ENCODE measurements at places on chromosomes 13 and 19.

DNA sequence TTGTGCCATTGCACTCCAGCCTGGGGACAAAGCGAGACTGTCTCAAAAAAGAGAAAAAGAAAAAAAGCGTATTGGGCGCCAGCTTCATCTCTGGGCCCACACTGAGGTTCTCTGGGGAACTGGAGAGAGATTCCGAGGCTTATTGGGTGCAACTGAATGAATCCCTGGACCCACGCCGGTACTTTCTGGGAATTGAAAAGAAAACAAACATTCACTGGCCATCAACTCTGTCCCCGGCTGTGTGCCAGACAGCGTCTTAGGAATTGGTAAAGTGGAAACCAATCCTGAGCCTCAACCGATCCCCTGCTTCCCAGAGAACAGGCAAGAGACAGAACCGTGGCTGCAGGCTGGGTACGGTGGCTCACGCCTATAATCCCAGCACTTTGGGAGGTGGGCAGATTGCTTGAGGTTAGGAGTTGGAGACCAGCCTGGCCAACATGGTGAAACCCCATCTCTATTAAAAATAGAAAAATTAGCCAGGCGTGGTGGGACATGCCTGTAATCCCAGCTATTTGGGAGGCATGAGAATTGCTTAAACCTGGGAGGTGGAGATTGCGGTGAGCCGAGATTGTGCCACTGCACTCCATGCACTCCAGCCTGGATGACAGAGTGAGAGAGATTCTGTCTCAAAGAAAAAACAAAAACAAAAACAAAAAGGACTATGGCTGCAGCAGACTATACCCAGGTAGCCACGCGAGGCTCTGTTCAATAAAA, 8.6 kb downstream of the ANO8 start:
- no peak for DNase-seq

- no peak for DNase-seq
Measured at GRCh38 chr13:68257111-68257842, 1027.1 kb upstream of the PCDH9 start.

- DNase-seq, result no peak
Measured at GRCh38 chr13:31477961-31478360, 261.4 kb upstream of the RXFP2 start.

DNA sequence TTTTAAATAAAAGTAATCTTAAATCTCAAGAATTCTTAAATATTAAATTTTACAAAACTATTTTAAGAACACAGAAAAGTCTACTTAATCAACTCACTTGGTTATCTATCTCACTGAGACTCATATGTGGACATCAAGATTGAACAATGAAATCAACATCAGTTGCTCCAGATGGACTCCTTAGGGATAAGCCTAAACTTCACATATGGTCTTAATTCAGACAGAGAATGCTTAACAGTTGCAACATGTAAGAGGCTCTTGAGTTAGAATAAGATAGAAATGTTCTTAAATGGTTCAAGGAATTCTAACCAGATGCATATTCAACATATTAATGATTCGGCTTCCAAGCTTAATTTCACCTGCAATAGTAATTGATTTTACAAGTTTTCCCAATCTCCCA, 1730.9 kb downstream of the PCDH9 start:
- DNase-seq, result no peak

DNA sequence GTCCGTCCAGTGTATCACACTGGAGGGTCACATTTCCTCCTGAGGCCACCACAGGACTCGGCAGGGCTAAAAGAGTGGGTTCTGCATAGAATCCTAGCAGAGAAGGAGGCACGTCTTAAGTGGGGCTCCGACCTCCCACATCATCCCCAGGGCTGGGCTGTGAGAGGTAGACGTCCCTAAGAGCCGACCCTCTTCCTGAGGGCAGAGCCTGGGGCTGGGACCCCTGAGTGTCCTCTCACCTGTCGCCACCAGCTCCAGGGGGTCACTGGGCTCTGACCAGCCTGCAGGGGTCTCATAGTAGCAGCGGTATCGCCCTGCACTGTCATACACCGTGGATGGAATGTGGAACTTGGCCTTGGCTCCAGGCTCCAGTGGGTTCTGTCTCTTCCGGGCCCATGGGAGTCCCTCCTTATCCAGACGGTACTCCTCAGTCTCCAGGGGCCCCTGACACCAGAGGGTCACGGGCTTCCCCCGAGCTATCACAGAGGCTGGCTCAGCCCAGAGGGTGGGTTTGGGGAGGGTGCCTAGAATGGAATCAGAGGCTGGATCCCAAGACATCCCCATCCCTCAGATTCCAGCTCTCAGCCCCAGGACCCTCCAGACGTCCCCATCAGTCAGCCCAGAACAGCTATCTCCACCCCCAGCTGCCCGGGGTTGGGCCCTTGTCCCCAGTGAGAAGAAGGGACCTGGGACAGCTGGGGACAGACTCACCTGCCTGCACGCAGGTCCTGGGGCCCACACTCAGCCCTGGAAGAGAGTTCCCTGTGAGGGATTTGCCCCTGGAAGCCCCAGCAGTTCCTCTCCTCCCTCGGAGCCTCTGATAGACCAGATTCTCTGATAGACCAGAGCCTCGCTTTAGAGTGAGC, 590 bp downstream of the LILRB5 start:
- DNase-seq, result peak; percentile 55

- DNase-seq, result no peak
Measured at GRCh38 chr13:30851697-30852096, 54.4 kb upstream of the MEDAG start.

GRCh38 chr13:74266861-74267260, 132.7 kb upstream of the KLF12 start:
- DNase-seq, result no peak

GRCh38 chr13:76860706-76861105, 25.5 kb downstream of the KCTD12 start:
- DNase-seq, result no peak

GRCh38 chr19:51375504-51376221, 3.2 kb upstream of the NKG7 start:
- no peak for DNase-seq

DNA sequence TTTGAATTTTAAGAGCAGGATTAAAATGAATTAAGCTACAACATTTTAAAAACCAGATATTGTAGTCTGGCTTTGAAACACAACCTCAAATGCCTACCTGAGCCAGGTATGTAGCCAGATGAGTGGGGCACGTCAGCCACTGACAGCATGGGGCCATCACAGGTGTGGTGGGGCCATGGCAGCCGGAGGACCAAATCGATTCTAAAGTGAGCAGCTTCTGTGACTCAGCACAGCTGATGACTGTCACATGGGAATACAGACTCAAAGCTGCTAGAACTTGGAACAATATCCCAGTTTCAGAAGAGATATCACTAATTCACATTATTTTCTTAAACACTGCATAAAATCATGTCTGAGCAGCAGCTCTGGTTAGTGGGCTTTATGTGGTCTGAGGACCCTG, 52.8 kb downstream of the SERP2 start:
- DNase-seq, result no peak

GRCh38 chr19:30049226-30049625, 107.2 kb downstream of the URI1 start:
- DNase-seq, result no peak

- DNase-seq, result no peak
Measured at GRCh38 chr13:107450931-107451330, 764.4 kb downstream of the LIG4 start.

DNA sequence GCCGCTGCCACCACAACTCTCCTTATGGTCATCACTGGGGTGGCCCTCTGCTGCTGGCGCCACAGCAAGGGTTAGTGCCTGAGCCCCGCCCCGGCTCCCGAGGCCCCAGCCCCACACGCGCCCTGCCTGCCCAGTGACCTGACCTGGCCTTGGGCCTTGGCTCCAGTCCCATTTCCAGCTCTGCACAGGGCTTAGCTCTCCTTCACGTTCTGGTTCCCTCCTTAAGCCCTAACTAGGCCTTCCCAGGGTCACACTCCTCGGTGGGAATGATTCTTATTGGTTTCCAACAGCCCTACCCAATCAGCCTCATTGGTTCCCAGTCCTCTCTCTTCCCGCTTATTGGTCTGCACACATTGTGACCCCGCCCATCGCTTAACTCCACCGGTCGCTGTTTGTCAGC, 5.8 kb downstream of the KIRREL2 start:
- DNase-seq, result no peak

DNA sequence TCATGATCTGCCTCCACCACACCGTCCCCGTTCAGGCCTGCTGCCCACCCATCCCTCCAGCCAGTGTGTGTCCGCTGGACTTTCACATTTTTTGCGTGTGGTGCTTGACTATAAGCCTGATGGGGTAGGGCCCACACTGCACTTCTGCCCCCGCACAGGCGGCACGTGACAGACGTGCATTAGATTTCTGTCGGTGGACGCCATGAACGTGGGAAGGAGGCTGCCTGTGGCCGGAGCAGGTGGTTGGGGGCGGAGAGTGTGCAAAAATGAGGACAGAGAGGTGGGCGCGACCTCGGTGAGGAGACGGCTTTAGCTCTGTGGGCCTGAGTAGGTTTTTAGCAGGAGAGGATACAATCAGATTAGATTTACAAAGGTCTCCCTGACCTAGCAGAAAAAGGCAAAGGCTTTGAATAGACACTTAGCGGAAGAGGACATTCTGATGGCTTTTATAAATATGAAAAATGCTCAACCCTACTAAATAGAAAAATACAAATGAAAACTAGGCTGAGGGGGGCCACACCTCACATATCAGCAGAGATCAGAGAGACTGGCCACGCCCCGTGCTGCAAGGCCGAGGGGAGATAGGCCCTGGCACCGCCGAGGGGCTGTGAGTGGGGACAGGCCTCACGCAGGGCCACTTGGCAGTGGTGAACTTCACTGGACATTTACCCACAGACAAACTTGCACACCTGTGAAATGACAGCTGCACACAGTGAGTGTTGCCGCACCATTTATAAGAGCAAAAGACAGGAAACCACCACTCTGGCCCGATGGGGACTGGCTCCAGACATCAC, 25.4 kb downstream of the PAK4 start:
- DNase-seq, result no peak

- DNase-seq, result no peak
Measured at GRCh38 chr19:30159636-30160035, 212.5 kb upstream of the ZNF536 start.

DNA sequence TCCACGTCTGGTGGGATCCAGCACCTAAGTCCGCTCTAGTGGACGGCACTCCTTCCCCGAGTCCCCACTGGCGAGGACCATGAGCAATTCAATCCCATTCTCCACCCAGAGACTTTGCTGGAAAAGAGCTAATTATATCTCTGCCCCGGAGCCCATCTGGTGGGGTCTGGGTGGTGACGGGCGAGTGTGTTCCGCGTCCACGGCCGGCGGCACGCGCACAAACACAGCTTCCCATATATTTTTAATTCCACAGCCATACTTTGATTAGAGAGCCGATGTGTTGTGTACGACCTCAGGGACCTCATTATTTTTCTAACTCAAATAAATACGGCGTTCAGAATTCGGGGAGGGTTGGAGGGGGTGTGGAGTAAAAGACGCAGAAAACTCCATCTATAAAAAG, 64.1 kb upstream of the ADGRE5 start:
- no peak for DNase-seq

DNA sequence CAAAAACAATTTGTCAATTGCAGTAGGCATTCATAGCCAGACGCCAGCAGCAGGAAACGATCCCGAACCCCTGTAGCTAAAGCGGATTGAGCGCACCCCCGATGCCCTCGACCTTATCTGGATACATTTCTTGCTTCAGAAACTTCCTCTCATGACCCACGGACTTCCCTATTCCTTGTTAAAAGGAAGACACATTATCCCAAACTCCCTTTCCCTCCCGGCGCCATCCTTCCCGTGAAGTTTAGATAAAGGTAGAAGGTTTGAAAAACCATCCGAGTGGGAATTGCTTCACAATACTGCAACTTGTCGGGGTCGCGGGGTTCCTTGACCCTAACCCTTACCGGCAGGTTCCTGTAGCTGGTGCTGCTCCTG, 977 bp downstream of the PCDH20 start:
- no peak for DNase-seq

DNA sequence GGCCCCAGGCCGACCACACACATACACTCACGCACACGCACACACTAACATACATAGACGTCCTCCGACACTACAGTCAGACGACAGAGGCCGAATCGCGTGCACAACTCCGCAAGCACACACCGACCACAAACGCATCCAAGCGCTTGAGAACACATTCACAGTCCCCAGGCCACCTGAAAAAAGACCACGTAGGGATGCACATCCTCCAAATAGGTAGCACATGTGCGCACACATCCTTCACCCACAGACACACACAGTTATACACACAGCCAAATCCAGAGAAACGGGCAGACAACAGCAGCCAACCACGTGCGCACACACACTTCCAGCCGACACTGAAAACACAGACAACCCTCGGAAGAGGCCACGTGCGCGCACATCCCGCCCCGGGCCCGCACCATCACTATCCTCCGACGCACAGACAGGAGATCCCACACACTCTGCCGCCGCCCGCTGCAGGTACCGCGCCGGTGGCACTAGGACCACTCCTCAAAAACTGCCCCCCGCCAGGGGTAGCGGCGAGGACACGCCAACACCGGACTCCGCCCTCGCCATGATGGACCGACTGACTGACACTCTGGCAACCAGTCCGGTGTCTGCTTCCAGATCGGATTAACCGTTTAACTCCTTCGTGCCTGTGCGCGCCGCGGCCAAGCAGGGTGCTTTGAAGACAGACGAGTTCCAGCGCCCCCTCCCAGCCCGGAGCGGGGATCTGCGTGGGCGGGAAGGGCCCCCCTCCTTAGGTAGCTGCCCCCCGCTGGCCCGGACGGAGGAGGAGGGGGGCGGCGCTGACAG, 493 bp upstream of the PDE4A start:
- no peak for DNase-seq

GRCh38 chr19:49799798-49800376, 13.2 kb downstream of the FUZ start:
- DNase-seq, result no peak

GRCh38 chr13:58619396-58620113, 988.0 kb downstream of the PCDH17 start:
- DNase-seq, result no peak

- no peak for DNase-seq
Measured at GRCh38 chr13:98060282-98060681, 82.6 kb upstream of the FARP1 start.

DNA sequence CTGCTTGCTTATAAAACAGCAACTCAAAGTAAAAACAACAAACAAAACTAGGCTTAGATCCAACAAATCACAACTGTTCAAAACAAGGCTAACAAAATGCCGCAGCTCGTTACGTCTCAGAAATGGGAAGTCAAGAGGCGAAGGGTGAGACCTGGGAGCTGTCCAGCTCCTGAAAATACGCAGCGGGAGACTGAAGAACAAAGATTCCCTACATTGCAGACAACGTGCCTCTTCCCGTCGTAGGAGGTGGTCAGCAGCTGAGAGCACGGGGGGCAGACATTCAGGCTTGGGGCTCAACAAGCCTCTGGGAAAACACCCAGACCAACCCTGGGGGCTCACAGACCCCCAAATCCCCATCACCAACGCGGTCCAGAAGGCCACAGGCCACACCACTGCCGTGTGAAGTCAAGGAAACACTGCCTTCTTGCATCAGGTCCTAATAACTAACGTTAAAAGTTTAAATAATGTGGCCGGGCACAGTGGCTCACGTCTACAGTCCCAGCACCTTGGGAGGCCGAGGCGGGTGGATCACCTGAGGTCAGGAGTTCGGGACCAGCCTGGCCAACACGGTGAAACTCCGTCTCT, 13.5 kb downstream of the PLPP2 start:
- DNase-seq, result no peak

- no peak for DNase-seq
Measured at GRCh38 chr19:45817725-45818301, 2.7 kb upstream of the RSPH6A start.

GRCh38 chr19:5927441-5927821, 13.4 kb downstream of the CAPS start:
- DNase-seq, result no peak

GRCh38 chr19:49678985-49679770, 2.1 kb downstream of the PRMT1 start:
- no peak for DNase-seq

GRCh38 chr19:3494051-3494450, 6.4 kb downstream of the DOHH start:
- no peak for DNase-seq

Measured in coronary artery (tissue), 2 donors.